ACHN (cell line): ENCODE measurements at places on chromosomes 5 and 9.

- no peak for DNase-seq
Observed at GRCh38 chr9:5025416-5025815, 40.3 kb downstream of the JAK2 start.

DNA sequence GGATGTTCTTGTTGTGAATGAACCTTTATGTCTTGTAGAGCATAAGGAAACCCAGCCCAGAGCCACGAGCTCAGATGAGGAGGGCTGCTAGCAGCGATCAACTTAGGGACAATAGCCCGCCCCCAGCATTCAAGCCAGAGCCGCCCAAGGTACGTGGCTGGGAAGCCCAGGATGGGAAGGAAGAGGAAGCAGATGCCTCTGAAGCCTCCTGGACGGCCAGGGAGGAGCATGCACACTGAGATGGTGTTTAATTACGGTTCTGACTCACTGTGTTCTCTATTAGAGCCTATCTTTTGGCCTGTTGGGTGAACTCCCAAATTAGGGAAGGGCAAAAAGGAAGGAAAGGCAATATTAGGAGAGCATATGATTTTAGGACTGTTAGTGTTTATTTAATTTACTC is 75.3 kb downstream of the TJP2 start:
- DNase-seq = no peak

- no peak for DNase-seq
Observed at GRCh38 chr9:129665389-129665775, at the start of gene PRRX2. PRRX2 (plus strand) TSS chr9:129665647; CDS start chr9:129665868, 221 bp downstream.

DNA sequence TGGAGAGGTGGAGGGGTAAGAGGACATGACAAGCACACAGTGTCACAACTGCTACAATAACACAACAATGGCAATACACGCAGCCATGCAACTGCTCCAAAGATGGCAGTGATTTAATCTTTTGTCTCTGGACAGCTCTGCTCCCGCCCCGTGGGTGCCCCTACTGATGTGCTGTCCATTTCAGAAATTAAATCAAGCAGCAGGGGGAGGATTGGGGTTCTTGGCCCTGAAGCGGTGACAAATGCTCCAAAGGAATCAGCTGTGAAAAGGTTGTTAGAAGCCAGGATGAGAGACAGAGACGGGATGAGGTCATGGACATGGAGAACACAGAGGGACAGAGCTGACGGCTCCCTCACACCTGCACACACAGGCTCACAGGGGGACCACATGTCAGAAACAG is 22.6 kb downstream of the CNTFR start:
- no peak for DNase-seq

- DNase-seq = no peak
Observed at GRCh38 chr5:91022518-91022917, 360.6 kb downstream of the ARRDC3 start.

- DNase-seq = no peak
Observed at GRCh38 chr5:124735169-124735858, 11.1 kb downstream of the ZNF608 start.

DNA sequence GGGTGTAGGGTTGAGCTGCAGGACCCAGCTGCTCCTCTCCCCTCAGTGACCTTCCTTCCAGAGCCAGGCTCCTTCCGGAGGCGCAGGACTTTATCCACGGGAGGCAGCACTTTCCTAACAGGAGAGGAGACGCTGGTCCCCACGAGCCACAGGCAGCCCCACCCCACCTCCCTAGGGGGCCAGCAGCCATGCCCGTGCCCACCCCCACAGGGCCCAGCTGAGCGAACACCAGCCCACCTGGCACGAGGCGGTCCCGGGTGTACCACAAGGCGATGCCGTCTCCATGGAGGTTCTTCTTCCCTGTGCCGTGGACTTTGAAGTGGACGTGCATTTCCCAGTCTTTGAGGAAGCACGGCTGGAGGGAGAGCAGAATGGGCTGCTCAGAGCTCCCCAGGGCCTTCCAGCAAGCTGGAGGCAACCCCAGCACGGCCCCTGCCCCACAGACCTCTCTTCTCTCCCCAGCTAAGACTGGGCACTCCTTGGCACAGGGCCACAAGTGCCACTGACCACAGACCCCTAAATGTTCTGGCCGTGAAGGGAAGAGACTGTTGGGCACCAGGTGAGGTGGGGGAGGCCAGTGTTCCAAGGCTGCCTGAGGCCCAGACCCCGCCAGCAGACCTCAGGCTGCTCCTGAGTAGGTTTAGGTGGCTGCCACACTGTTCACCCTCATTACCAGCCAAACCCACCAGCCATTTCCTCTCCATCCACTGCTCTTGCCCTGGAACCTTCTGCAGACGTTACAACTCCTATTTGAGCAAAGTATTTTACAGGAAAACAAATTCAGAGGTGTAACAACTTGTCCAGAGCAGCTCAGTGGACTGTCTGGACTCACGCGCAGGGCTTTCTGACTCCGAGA is 13.0 kb downstream of the LMAN2 start:
- DNase-seq = no peak

GRCh38 chr5:173045474-173045873 is 10.7 kb upstream of the CREBRF start:
- DNase-seq = no peak

DNA sequence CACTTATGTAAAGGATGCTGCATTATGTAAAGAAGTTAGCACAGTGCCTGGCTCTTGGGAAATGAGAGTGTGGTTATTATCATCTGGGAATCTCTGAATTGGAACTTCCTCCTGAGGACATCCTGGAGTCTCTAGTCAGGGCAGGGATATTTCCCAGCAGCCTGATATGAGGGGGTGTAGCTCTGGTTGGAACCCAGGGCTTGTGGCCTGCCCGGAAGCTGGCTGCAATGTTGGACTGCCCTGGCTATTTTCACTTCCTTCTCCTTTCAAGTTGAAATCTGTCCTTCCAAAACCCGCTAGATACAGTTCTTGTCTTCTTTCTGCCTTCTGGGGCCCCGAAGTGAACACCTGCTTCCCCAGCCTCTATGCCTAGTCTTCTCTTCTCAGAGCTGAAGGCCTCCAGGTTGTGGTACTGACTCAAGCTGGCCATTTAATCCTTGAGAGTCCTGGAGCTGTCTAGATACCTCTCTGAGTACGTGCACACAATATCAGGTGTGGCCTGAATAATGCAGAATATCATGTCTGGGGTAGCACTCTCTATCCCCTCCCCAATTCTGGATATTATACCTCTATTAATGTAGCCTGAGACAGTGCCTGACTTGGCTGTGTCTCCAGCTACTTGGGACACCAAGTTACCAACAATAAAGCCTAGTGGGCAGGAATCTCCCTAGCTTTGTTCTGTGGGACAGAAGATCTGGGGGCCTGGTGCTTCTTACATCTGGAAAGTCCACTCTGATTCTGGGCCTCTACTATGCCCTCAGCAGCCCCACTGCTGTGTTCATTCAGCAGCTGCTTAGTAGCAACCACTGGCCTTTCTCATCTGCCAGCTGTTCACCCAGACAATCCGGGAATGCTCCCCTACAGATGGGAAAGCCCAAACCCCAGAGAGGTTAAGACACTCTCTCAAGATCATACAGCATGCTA is 45.0 kb downstream of the SLC6A7 start:
- DNase-seq = no peak

GRCh38 chr5:10311595-10312425 is 4.1 kb upstream of the CMBL start:
- no peak for DNase-seq
